GM13977 (cell line): ENCODE measurements at places on chromosomes 12 and 14.

DNA sequence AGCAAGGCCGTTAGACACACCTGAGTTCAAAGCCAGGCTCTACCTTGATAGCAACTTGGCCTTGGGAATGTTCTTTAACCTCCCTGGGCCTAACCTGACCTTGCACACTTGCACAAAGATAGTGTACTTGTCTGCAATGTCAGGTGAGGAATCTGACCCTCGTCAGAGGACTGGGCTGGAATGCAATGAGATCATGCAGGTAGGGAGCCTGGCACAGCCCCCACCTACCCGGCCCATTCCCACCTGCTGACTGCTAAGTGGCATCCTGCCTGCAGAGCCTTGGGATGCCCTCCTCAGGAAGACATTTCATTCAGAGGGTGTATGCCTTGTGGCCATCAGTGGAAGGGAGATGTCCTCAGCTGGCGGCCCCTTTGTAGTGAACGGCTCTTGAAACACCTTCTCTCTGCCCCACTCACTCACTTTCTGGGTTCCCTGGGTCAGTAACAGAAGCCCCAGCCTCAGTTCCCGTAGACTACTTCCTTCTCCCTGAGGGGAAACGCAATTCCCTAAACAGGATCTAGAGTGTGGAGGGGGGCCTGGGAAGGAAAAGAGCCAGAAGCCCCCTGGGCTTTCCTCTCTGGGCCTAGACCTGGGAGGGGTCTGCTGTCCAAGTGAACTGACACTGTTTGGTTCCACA, 68.0 kb upstream of the DICER1 start:
- DNase-seq, result no peak

DNA sequence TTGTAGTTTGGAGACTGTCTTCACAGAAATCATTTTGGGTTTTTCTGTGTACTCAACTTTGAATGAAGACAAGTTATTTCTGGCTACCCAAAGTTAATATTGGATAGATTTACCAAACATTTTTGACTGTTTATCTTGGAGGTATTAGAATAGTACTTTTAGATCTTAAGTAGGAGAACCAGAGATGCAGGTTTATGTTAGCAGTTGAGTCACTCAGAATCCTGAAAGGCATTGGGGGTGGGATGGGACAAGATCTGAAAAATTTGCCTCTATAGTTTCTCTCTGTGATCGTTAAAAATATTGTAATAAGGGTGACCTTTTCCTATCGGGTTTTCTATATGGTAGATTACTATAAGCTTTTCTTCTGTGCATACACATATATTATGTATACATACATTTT, 112.3 kb downstream of the TTC6 start:
- no peak for DNase-seq

- DNase-seq, result no peak
Measured at GRCh38 chr14:101960225-101960624, 4.1 kb upstream of the DYNC1H1 start.

DNA sequence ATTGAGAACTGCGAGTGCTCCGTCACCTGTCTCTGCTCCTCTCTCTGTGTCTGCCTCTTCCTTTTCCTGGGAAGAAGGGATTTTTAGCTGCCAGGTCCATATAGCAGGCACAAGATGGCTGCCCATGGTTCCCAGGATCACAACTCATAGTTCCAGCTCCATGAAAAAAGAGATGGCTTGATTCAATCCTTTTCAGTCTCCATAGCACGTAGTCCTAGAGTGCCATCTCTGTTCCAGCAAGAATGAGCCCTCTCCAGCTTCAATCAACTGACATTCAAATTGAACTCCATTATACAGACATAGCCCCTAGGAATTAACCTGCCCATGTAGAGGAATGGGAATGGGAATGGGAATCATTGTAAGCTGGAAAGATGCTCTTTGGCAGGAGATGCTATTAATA, 34.7 kb upstream of the RTRAF start:
- DNase-seq, result no peak

DNA sequence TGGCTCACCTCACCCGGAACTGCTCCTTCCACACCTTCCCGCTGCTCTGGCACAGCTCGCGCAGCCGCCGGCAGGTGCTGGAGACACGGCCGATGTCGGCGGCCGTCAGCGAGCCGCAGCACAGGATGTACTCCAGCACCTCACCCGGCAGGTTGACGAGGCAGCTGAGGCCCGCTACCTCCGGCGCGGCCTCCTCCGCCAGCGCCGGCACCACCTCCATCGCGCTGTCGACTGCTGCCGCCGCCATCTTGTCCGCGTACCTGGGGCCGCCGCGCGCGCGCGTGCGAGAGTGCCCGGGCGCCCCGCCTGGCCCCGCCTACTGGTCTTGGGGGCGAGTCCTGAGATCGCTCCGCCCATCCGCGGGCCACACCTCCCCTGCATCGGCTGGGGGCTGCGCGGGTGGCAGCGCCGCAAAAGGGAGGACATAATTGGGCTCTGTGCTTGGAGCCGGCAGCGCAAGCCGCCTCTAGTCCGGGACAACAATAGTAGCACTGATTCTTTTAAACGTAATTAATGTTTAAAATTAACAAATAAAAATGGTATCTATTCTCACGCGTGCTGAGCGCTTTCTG, at the start of gene FBXO21:
FBXO21 (minus strand) TSS at position 261 of the 572 bp plus-strand sequence; CDS start at position 247, 14 bp downstream.
- DNase-seq, result peak; percentile 98

DNA sequence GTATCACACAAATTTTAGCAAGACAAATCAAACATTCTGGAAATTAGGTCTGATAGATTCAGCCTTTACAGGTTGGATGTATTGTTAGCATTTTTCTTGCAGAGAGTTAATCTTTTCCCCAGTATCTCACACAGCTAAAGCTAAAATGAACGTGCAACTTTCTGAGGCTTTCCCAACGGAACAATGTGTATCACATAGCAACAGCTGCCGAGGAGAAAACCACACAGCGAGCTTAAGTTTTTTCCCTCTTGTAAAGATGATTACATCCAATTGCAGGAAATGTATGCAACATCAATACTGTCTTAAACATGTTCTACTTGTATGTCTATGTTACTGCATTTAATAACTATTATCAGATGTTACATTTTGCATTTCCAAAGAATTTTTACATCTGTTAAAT, 182.2 kb downstream of the CCDC59 start:
- DNase-seq, result no peak

DNA sequence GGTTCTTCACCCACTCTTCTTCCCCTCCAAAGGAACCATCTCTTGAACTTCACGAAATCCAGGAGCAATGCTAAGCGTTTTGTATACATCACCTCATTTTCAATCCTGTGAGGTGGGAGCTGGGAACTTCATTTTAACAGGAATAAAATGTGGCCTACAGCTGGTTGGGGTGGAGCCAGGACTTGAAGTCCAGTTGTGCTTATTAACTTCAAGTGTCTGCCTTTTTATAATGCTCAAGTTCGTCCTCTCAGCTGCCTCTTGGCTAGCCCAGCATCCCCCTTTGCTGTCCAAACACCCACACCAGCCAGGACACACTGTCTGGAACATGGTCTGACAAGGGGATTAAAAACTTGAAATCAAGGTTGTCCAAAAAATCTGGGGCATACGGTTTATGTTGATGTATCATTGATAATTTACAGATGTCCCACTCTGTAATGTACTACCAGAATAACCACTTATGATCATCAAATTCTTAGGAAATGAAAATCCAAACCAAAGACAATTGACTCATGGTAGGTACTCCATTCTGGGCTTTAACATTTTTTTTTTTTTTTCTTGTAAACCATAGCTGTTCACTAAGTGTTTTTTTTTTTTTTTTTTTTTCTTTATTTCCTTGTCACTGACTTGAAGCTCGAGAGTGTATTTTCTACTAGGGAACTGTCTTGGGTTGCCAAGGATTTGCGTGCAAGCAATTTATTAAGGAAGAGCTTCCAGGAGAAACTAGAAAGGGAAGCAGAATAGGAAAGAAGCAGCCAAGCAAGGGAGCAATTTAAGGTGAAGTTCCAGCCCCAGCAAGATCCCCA, 252.3 kb downstream of the EFCAB11 start:
- no peak for DNase-seq

DNA sequence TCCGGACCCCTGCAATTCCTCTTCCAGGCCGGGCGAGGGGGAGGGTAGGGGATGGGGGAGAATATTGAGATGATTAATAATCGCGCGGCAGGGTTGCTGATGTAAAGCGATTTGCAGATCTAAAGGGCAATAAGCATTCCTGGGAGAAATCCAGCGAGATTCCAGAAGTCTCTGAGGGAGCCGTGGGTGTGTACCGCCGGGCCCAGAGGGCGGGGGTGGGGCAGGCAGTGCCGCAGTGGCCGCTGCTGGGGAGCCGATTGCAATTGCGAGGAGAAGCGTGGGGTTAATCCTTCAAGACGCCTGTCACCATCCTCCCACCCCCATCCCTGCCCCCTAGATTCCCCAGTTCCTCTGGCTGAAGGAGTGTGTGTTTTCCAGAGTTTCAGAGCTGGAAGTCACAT, 16.4 kb downstream of the FOS start:
- no peak for DNase-seq

- no peak for DNase-seq
Measured at GRCh38 chr14:22097586-22098292, 424.1 kb upstream of the OR4E1 start.

DNA sequence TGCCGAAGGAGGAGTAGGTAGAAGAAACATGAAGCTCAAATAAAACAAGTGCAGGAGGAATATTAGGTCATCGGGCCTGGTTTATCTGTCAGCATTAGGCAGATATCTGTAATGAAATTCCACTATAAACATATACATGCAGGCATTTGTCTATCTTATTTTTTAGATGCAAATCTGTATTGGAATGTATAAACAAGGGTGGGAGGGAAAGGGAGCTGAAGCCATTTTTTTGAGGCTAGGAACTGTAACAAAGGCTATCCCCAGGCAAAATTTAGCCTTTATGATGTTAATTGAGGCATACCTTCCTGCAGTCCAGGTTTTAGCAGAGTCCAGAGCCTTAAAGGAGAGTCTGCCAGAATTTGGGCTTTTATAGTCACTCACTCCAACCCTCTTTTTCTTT, 72.5 kb downstream of the PHLDA1 start:
- no peak for DNase-seq

GRCh38 chr12:47742253-47742825, 16.3 kb downstream of the RAPGEF3 start:
- peak; percentile 68 for DNase-seq

GRCh38 chr12:100020370-100020769, 35.6 kb upstream of the ANKS1B start:
- no peak for DNase-seq

DNA sequence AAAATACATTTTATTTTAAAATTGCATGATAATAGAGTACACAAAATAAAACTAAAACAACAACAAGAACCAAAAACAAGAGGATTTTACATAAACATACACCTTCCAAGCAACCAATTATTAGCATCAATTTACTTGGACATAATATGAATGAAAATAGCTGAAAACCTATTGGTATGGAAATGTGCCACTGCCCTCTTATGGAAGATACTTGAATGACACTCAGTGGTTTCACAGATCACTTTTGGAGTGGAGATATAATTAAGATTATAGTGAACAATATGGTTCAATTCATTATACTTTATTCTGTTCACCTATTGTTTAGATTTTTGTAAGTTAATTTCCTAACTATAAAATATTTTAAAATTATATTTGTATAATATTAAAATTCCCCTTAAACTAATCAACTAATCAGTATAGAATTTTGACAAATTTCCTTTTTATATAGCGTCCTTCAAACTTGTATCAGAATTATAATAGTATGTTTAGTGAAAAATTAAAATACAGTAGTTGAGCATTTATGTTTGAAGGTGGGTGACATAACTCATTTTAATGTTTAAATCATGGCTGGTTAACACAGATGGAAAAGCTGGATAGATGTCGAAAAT, 70.1 kb downstream of the SLC6A15 start:
- peak; percentile 6 for DNase-seq

DNA sequence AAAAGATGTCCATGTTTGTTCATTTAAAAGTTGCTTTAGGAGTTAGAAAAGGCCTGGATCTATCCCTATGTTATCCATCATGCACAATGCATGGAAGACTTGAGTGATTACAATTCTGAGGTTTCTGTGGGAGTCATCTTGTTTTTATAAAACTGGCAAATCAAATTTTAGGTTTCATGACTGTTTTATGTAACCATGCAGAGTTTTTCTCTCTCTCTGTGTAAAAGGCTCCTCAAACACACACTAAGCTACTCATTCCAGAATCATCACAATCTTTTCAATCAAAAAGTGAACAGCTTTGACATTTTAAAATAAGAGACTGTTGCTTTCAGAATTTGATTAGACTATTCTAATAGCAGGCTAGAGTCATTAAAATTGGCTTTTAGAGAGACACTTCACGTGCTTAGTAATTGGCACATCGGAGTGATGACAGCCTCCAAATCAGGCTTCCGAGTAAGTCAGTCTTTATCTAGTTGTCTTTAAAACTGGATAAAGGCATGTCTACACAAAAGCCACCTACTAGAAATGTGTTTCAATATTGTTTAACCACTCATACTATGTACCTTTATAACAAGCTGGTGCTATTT, 31.9 kb downstream of the PRICKLE1 start:
- DNase-seq, result no peak

- no peak for DNase-seq
Measured at GRCh38 chr12:52415870-52416750, 10.0 kb upstream of the KRT82 start.

DNA sequence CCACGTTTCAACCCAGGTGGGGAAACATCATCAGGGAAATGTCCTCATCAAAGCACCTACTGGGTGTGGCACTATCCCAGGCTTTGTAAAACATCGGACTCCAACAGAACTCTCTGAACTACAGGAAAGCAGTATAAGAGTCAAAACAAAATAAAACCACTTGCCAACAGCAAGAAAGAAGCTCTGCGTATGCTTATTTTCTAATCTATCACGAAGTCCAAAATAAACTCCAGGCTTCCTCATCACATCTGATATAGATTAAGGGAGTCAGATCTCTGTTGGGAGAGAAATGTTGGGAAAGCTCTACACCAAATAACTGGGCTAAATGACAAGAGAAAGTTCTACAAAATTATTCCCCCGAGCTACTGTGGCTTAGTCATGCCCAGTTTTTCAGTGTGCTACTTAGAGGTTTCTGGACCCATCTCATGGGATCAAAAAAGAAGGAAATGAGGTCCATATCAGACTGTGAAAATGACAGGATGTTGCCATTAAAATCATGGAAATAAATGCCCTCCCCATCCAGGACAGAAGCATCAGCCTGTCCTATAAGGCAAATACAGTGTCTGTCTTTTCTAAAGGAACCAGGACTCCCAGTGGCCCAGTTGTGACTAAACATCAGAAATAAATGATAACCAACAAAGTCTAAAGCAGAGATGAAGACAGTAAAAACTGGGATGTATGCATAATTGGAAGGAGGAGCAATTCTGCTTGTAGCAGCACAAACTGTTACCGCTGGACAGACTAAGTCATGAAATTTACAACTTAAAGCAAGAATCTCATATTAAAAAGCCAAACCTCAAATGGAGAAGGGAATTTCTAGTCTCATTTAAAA, 149.5 kb downstream of the STXBP6 start:
- DNase-seq, result no peak

DNA sequence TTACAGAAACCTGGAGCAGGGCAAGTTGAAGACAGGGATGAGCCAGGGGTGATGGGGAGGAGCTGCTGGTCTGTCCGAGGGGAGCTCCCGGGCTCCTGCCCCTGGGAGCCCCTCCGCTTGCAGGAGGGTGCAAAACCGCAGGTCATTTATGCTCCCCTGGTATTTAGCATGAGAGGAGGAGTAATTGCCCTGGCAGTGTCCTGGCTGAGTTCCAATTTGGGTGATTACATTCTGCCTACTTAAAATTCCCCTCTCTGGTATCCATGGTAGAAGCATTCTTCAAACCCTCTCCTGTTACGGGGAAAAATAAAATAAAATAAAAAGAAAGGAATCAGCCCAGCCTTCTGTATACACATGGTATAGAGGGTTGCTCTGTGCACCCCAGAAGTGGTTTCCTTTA, 61.7 kb upstream of the VRK1 start:
- no peak for DNase-seq
